Spleen (tissue), 13 donors: ENCODE measurements at places on chromosomes 5 and 9.

DNA sequence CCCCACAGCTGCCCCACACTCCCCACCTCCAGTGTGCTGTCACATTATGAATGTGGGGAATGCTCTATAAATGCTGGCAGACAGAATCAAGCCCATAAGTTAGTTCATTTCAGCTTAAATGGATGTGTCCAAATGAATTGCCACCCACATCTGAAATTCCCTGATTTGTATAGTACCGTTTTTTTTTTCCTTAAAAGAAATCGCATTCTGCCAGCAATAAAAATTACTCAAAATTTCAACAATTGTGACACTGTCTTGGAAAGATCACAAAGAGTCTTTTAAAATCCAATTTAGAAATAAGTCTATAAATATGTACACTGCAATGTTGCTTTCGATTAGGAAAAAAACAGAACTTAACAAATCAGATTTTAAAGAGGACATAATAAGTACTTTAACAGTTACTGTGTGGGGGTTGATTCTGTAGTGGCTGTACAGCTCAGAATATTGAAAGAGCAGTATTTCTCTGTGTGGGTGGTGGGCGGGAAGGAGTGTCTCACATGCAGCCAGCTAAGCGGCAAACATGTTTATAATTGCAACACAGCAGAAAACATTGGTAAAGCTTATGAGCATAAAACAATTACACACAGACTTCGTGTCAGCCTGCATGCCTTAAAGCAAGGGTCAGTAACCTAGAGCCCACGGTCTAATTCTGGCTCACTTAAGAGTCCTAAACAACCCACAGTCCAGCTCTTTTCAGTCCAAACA lies 24.9 kb upstream of the CSNK1G3 start:
- DNase-seq = no peak

DNA sequence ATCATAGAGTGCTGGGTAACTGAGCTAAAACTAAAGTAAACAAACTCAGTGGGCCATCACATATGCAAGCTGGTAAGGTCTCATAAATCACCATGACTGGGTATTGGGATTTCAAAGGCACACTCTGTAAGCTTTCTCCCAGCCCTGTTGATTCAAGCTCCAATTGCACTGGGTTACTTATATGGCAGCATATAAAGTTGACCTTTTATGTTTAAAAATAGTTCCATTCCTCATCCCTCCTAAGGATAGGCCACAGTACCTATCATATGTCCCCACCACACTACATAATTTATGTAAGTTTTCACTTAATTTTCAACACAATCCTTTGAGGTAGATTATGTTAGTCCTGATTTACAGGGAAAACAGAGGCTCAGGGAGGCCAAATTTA lies 438.4 kb downstream of the RAB3C start:
- DNase-seq = no peak

DNA sequence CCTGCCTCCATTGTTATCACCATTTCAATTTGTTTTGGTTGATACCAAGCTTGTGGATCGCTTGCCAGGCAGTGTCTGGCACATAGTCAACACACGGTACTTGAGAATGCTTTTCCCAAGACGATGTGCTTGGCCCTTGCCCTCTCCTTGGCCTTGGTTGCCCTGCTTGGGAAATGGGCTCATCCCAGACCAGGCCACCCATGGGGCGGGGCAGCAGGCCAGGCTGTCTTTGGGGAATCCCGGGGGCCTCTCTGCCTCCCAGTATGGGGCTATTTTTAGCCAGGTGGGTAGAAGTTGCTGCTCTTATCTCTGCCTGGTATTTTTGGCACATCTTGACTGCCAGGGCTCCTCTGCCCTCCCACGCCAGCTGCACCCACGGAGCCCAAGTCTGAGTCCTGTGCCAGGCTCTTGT lies 49.9 kb downstream of the LMX1B start:
- DNase-seq = no peak

GRCh38 chr5:139911425-139912120 lies 116.0 kb downstream of the PSD2 start:
- DNase-seq = peak; percentile 64

DNA sequence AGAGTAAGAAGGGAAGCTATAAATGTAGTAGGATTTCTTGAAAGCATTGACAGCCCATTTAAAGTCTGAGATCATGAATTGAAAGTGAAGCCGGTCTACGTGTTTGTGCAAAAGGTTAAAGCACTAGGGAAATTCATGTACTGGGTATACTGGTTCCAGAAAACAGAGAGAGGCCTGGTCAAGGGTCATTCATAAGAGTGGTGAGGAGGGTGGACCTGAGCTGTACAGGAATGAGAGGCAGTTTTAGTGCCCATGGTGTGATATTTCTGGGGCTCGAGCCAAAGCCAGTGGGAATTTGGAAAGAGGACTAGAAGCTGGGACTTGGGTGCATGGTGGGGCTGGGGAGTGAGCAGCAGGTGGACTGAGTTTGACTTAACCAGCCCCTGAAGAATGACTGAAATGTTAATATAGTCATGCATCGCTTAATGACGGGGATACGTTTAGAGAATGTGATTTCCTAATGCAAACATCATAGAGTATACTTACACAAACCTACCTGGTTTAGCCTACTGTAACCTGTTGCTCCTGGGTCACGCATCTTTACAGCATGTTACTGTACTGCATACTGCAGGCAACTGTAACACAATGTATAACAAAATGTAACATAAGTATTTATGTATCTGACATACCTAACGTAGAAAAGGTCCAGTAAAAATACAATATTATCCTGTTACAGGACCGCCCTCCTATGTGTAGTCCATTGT lies 173.0 kb downstream of the MAST4 start:
- DNase-seq = no peak

DNA sequence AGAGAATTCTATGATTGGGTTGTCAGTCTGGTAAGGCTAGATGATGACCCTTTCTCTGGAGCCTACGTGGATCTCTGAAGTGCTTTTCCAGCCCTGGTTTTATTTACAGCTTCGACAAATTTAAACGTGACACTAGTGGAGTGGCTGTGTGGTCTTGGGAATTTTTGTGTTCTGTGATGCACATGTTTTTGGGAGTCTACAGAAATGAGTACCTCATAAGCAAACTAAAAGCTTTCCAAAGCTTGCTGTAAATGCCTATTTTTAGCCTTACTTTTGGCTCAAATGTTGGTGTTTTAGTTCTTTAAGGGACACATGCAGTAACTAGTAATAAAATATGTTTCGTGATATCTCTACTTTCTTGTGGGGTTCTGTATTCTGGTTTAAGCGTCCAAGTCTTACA lies 3.3 kb downstream of the LARP1 start:
- DNase-seq = no peak

GRCh38 chr9:130897848-130898551 lies 1.4 kb upstream of the QRFP start:
- no peak for DNase-seq

DNA sequence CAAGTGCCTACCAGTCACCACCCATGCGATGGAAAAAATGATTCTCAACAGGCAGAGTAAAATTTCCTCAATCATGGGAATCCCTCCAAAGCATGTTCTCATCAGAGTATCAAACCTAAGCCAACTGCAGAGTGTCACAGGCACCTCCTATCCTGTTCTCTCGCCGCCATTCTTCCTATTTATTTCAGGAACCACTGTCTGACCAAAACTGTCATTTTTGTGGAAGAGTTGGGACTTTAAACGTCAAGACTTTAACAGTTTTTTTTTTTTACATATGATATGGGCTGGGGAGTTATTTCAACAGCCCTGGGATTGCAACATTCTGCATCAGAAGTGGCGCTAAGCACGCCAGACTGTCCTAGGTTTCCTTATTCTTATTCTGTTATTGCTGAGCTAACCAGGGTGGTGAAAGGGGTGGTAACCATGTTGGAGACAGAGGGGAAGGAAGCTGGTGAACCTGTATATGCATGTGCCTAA lies 29.5 kb downstream of the PFDN1 start:
- DNase-seq = no peak

DNA sequence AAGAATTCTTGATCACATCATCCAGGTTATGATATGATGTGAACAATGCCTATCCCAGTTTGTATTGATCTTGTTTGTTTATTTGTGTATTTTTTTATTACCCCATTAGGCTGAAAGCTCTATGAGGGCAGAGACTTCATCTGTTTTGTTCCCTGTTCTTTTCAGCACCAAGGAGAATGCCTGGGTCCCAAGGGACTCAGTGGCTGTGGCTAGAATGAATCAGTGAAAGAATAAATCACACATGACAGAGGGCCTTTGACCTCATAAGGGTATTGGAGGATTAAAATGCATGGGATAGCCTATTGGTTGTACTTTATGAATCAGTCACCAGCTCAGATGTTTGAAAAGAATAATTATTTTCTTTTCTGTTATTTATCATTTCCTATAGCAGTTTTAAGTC lies 292.2 kb downstream of the GAS1 start:
- no peak for DNase-seq

- DNase-seq = peak; percentile 68
Observed at GRCh38 chr5:179255527-179256327, 89.5 kb downstream of the ADAMTS2 start.

- DNase-seq = no peak
Observed at GRCh38 chr5:110896901-110897300, 158.1 kb downstream of the SLC25A46 start.

- DNase-seq = no peak
Observed at GRCh38 chr5:61286446-61287132, 45.5 kb upstream of the ZSWIM6 start.

DNA sequence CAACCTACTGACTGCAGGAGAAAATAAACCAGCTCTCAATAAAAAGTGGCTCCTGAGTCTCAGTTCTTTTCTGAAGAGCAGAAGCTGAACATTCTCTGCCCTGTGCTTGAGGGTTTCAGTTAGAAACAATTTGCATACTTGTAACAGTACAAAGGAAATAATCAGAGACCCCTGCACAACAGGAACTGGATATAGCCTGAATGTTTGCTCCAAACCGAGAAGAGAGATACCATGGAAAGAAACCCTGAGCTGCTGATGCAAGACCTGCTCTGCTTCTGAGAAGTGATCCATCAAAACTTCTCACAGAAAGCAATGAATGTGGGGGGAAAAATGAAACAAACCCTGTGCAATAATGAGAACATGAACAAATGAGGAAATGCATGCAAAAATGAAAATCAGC lies 592.9 kb downstream of the SEMA5A start:
- DNase-seq = no peak

DNA sequence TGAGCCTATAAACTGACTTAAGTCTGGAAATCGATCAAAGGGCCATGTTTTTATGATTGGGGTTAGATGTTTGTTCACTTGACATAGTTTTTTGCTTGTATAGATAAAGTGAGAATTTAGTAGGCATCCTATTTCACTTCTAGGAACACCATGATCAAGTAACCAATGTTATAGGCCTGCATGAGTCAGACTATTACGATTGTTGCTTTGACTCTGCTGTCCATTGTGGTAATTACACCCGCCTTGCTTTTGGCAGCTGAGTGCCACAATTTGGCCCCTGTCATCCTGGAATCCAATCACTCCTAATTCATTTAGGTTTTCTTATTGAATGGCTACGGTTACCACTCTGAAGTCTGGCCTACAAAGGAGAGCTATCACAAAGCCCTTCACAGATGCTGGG lies 67.8 kb upstream of the IL33 start:
- DNase-seq = no peak

DNA sequence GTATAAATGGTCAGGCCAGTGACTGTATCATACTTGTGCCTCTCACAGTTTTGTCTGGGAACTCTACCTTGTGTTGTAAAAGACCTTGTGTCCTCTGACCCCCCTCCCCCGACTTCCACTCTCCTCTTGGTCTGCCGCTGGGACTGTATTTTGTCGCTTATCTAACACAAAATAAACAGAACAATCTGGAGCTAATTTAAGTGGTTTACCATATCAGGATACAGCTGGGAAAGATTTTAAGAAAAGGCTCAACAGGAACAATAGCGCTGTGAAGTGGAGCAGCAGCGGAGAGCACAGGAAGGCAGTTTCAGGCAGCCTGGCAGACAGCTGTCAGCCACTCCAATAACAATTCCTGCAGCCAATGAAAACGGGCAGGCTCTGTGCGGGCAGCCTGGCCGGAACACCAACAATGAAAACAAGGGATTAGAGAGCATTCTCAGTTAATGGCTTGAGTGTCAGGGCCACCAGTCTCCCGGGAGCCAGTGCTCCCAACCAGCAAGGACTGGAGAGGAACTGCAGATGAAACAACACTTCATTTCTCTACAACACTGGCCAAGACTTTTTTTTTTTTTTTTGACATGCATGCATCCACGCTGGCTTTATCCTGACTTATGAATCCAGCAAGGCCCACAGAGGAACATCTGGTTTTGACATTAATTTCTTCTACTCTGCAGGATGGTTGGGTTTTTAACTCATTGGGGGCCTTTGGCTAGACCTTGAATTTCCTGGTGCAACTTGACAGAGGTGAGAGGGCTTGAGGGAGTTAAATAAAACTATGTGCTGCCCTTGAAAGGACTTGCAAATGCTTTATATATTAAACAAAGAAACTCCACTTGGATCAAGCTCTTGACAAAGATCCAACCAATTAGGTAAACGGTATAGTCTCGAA lies 76.7 kb downstream of the ARSB start:
- no peak for DNase-seq

DNA sequence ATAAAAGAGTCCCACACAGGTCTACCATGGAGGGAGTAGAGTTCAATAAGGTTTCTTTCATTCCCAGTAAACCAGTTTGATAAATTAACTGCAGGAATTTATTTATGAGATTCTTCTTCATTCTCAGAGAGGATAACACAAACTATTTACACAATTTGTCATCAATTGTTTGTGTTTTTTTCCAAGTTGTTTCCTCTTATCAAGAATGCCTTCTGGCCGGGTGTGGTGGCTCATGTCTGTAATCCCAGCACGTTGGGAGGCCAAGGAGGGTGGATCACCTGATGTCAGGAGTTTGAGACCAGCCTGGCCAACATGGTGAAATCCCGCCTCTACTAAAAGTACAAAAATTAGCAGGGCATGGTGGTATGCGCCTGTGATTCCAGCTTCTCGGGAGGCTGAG lies 216.7 kb downstream of the MLLT3 start:
- DNase-seq = no peak

DNA sequence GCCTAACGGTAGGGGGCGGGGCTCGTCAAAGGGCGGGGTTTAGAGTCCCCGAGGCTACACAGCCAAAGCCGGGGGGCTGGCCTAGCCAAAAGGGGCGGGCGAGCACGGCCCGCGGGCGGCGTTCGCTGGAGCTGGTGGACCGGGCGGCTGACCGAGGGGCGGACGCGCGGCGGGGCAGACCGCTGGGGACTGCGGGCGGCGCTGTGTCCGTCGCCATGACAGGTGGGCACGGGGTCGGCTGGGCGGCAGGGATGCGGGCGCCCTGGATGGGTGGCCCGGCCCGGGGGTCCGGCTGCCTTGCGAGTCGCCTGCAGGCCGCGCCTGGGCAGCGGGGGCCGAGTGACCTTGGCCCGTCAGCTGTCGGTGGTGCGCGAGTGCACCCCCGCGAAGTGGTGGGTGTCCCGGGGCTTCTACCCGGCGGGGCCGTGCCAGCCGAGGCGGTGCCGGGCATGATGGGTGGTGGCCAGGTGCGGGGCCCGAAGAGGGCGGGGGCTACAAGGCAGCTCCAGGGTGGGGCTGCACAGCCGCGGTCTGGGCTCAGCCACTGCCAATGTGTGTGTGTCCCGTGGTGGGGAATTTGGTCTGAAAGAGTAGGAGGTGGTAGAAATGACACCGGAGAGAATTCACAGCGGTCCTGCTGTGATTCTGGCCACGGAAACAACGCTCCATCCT lies at the start of gene CARD19:
TSS of gene CARD19 (plus strand) at position 87 of the 672 bp plus-strand sequence. CDS start at position 216, 129 bp downstream.
- no peak for DNase-seq
